ENCODE measurements at places on chromosomes 1 and 21.

DNA sequence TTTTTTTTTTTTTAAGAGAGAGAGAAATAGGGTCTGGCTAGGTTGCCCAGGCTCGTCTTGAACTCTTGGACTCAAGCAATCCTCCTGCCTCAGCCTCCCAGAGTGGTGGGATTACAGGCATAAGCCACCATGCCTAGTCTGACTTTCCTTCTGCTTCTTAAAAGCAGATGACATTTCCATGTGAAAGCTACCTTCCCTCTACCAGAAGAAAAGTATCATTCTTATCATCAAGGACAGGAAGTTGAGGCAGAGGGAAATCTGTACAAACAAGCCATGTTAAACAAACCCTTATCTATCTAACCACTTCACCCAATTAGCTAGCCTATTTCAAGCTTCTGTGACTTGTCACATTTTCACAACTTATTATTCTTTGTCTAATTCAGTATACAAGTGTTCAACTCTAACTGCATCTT is 54.8 kb downstream of the SAMSN1 start:
- DNase-seq, result no peak

GRCh38 chr21:38936240-38936639 is 130.5 kb downstream of the ETS2 start:
- no peak for DNase-seq

GRCh38 chr1:218592688-218593087 is 247.6 kb downstream of the TGFB2 start:
- DNase-seq, result no peak

GRCh38 chr1:153881751-153882150 is 41.0 kb downstream of the GATAD2B start:
- no peak for DNase-seq

- no peak for DNase-seq
Observed at GRCh38 chr1:226887006-226887405, 16.6 kb downstream of the PSEN2 start.

GRCh38 chr1:107545879-107546278 is 405.0 kb downstream of the NTNG1 start:
- no peak for DNase-seq

DNA sequence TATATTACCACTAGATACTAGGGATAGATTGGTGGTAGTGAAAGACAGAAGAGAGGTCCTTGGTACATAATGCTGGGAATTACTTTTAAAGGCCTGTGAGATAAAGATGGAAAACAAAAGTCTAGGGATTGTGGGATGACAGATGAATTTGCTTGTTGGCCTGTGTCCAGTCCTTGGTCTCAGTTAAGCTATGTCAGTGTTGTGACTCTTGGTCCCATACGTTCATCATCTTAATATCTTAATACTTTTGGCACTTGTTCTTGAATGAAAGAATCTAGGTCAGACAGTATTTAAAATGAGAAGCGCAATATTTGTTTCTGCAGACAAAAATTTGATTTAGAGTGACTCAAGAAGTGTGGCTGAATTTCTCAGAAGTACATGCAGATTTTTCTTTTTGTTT is 7.6 kb downstream of the RPL5 start:
- DNase-seq, result no peak

DNA sequence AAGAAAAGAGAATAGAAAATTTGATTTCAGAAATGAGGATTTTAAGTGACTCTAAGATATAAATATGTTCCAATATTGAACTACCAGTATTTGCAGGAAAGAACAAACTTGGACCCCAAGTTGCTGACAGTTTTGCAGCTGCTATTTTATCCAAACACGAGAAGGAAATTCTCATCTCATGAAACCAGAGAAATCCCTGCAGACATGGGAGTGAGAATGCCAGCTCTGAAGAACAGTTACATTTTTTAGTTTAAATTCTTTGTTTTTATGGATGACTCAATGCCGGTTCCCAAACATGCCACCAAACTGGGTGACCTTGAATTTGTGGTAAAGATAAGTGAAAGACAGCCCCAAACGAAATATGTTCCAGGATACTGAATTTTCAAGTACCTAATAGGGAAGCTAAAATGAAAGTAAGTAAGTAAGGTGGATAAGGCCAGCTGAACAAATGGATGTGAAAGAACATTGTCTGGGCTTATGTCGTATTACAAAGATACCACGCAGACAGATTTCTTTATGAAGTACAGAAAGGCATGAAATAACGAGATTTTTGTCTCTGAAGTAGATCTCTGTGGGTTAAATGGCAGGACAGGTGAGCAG is 19.9 kb downstream of the TLR5 start:
- no peak for DNase-seq
